ENCODE measurements at places on chromosomes 5 and 9.

GRCh38 chr5:54867310-54867944, 118.0 kb downstream of the ESM1 start:
- DNase-seq, result peak; percentile 70

DNA sequence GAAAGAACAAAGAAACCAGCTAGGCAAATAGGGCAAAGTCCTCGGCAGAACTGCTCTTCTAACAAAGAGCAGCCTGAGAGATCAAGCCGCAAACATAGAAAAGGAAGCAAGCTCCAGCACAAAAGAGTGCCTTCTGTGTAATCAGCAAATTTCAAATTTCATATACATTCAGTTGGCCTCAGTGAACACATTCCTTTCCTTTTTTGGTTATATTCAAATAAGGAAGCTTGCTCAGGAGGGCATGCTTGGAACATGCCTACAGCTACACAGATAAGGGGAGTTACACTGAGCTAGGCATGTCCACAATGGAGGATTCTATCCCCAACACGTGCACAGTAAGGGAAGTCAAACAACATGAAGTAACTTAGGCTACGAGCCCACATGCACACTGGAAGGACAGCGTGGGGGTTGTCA, 23.4 kb downstream of the IL33 start:
- DNase-seq, result no peak

GRCh38 chr5:139912158-139912557, 116.5 kb downstream of the PSD2 start:
- no peak for DNase-seq

DNA sequence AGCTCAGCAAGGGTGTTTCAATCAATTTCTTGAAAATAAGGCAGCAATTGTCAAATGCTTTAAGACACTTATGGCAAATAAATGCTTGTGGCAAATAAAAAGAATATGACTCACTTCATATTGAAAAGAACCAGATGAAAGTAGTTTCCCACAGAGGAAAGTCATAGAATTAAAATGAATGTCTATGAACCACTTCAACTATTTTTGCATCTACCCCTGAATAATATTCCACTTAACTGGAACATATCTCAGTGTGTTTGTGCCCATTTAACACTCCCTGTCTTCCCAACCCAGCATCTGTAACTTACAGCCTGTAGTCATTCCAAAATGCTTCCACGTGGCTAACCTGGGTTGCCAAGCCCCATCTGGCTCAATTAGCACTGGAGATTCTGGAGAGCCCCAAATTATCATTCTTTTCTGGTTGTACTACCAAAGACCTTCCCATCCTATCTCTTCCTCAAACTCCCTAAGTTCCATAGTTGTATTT, 84.7 kb downstream of the FEM1C start:
- DNase-seq, result no peak

All from hematopoietic multipotent progenitor cell treated with erythropoietin and hydrocortisone succinate and interleukin-3 and kit ligand, for 8 days (in vitro differentiated cells).